Stimulated activated CD8-positive, alpha-beta memory T cell treated with anti-CD3 and anti-CD28 coated beads, Interleukin-15, amount 100 ng/mL, for 24 hours (primary cell): ENCODE measurements at places on chromosomes 2 and 18.

GRCh38 chr18:68840554-68841263 lies 42.8 kb downstream of the CCDC102B start:
- DNase-seq, result no peak

GRCh38 chr18:66534110-66534509 lies 69.8 kb downstream of the CDH19 start:
- no peak for DNase-seq

DNA sequence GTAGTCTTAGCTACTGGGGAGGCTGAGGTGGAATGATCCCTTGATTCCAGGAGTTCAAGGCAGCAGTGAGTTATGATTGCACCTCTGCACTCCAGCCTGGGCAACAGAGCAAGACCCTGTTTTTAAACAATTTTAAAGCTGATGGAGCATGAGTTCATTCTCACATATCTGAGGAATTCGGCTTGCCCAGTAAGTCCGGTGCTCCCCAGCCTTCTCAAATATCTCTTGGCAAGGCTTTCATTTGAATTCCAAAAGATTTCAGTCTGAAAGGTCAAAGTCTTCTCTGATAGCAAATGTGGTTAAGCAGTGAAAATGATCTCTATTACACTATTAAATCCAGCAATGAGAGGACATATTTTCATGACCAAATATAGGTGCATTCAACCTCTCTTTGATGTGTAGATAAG lies 27.9 kb downstream of the PIEZO2 start:
- no peak for DNase-seq

GRCh38 chr2:215658635-215659305 lies 222.9 kb upstream of the FN1 start:
- no peak for DNase-seq

- DNase-seq, result no peak
Observed at GRCh38 chr18:41060967-41061366, 894.1 kb upstream of the PIK3C3 start.

- DNase-seq, result no peak
Observed at GRCh38 chr2:75882530-75882929, 171.8 kb upstream of the GCFC2 start.

- no peak for DNase-seq
Observed at GRCh38 chr18:79606621-79607331, 72.8 kb upstream of the CTDP1 start.

DNA sequence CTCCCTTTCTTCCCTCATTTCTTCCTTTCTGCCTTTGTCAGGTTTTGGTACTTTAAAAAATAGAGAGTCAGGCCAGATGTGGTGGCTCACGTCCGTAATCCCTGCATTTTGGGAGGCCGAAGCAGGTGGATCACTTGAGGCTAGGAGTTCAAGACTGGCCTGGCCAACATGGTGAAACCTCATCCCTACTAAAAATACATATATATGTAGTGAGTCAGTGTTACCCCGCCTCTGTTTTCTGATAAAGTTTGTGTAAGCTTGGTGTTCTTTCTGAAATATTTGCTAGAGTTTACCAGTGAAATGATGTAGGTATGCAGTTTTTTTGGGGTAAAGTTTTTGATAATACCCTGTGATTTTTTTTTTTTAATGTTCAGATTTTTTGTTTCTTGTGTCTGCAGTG lies 58.8 kb downstream of the DGKD start:
- DNase-seq, result no peak

- no peak for DNase-seq
Observed at GRCh38 chr18:36735130-36735529, 93.7 kb downstream of the TPGS2 start.

DNA sequence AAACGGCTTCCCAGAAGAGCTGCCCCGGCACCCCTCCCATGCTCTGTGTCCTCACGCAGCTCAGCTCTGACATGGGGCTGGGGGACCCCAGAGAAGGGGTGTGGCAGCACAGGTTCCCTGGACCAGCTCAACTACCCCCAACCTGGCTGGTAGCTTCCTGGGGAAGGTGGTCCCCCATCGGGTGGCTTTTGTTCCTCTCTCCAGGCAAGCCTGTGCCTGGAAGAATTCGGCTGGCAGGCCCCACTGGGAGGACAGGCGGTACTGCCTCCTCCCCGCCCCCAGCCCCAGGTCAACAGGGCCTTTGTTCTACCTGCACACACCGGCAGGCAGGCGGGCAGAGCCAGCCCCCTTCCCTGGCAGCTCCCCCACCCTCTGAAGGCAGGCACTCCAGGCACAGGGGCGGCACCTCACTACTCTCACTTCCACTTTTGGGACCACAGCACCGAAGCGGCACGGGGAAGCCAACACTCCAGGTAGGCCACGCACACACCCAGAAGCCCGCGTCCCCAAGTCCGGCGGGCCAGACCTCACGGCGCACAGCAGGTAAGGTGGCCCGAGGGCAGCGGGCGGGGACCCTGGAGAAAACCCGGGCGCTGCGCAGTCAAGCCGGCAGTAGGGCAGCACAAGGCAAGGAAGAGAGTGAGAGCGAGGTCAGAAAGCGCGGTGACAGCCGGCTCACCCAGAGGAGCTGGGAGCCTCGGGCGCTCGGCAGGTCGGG lies 1.3 kb downstream of the HS6ST1 start:
- no peak for DNase-seq

- DNase-seq, result no peak
Observed at GRCh38 chr2:178756843-178757242, 50.4 kb downstream of the TTN start.

GRCh38 chr2:67446491-67446911 lies 49.4 kb downstream of the ETAA1 start:
- no peak for DNase-seq

- DNase-seq, result no peak
Observed at GRCh38 chr18:56974141-56974540, 172.7 kb upstream of the BOD1L2 start.

- DNase-seq, result no peak
Observed at GRCh38 chr2:120001471-120001870, 11.4 kb upstream of the EPB41L5 start.

- DNase-seq, result no peak
Observed at GRCh38 chr2:238633426-238634328, 206.9 kb downstream of the ASB1 start.

DNA sequence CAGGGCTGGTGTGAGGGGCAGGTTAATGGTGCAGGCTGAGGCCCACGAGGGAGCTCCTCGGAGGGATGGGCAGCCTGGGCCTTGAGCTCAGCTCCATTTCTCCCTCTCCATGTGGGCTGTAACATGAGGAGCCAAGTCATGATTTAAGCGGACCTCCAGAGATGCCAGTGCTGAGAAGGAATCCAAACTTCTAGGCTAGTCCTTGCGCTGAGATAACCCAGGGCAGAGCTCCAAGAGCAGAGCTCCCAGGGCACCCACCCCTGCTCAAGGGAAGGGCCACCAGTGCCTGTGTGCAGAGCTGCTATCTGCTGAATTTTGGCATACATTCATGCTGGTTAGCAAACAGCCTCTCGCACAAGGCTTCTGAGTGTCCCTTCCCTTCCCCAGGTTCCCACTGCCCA lies 95.1 kb downstream of the MRO start:
- DNase-seq, result no peak

- DNase-seq, result no peak
Observed at GRCh38 chr2:239365782-239366435, 34.9 kb downstream of the HDAC4 start.

GRCh38 chr18:41864216-41864615 lies 90.8 kb upstream of the PIK3C3 start:
- DNase-seq, result no peak

DNA sequence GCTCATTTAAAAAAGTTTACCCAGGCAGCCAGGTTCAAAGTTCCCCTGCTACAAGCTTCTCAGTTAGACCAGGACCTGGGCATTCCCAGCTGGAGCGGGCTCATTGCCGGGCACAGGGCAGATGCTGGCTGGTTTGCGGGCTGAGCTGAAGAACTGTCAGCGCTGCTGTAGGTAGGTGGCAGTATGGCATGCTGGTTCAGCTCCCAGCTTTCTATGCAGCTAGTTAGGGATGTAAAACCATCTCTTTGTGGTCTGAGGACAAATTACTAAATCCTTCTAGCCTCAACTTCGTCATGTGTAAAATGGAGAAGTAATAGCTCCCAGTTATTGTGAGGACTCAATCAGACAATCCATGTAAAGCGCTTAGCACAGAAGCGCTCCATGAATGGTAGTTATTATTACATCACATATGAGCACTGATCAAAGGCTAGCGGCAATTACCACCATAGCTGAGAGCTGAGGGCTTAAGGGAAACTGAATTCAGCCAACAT lies 2.4 kb upstream of the LDLRAD4 start:
- DNase-seq, result no peak

- no peak for DNase-seq
Observed at GRCh38 chr2:151344906-151345305, 12.5 kb upstream of the TNFAIP6 start.

GRCh38 chr18:44696892-44697291 lies 16.2 kb downstream of the SETBP1 start:
- DNase-seq, result no peak

GRCh38 chr2:120693121-120693520 lies 42.5 kb upstream of the GLI2 start:
- DNase-seq, result no peak
